ENCODE measurements at places on chromosomes 13 and 19.

- no peak for DNase-seq
Observed at GRCh38 chr13:113367771-113368170, 3.8 kb upstream of the GRTP1 start.

DNA sequence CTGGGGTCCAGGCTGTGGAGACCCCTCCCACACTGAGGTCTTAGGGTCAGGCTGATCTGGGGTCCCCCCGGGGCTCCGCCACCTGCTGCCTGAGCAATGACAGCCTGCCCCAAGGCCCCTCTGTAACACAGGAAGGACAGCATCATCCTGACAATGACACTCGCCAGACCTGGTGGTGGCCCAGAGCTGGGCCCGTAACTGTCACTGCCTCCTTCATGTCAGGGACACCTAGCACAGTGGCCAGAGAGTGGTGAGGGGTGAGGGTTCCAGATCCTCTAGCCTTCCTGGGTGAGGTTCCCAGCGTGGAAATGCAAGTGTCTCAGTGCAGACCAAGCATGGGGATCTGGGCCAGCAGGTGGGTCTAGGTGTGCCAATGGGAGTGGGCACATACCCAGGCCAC lies 27.8 kb downstream of the OPA3 start:
- no peak for DNase-seq

DNA sequence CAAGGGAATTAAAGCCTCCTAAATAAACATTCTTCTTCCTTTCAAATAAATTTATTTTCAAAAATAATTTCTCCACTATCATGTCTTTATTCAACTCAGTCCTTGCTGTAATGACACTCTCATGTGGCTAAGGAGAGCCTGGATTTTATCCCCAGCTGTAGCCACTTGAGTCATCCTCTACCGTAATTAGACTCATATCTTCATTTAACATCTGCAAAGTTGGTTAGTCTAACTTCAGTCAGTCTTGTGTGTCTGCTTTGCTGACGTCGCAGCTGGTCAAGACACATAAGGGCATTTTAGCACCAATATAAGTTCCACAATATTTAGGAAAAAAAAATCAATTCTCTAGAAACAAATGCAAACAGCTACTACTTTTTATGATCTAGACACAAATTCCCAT lies 776.4 kb upstream of the ATXN8OS start:
- no peak for DNase-seq

DNA sequence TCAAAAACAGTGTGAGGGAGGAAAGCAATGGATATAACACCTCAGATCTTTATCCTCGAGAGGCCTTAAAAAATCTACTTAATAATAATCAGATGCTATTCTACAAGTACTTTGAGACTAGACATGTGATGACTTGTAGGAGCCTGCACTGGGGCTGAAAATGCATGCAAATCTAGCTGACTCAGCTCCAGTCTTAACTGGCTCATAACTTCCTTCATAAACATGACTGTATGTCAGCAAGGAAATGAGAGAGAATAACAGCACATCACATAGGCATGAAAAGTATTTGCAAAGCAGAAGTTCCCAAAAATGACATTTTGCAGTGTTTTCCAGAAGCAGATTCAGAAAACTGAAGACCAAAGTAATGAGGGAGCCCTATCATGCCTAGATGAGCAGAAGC lies 38.1 kb downstream of the PSG5 start:
- no peak for DNase-seq

- DNase-seq, result peak; percentile 37
Observed at GRCh38 chr13:49444524-49445395, 686 bp downstream of the SETDB2 start.

- no peak for DNase-seq
Observed at GRCh38 chr19:1062387-1063029, 4.5 kb upstream of the ARHGAP45 start.

GRCh38 chr19:38172001-38172400 lies 52.0 kb downstream of the DPF1 start:
- no peak for DNase-seq

DNA sequence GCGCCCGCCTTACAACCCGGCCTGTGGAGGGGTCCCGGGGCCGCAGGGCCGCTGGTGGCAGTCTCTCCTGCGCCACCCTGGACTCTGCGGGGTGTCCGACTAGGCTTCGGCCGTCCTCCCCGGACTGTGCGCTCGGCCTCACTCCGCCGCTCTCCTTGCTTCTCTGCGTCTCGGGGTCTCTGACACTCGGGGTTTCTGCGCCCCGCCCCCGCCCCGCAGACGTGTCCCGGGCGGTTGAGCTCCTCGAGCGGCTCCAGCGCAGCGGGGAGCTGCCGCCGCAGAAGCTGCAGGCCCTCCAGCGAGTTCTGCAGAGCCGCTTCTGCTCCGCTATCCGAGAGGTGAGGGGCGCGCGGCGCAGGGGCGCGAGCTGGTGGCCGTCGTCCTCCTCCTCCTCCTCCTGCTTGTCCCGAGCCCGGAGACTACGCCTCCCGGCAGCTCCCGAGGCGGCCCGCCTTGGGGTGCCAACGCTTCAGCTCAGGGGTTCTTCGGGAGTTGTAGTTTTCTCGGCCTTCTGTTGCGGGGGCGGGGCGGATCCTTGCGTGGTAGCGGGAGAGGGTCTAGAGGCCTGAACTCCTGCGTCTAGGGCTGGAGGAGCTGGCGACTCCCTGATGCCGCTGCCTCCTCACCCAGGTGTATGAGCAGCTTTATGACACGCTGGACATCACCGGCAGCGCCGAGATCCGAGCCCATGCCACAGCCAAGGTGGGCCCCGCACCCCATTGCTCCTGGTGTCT lies 627 bp downstream of the LIN7B start:
- no peak for DNase-seq

DNA sequence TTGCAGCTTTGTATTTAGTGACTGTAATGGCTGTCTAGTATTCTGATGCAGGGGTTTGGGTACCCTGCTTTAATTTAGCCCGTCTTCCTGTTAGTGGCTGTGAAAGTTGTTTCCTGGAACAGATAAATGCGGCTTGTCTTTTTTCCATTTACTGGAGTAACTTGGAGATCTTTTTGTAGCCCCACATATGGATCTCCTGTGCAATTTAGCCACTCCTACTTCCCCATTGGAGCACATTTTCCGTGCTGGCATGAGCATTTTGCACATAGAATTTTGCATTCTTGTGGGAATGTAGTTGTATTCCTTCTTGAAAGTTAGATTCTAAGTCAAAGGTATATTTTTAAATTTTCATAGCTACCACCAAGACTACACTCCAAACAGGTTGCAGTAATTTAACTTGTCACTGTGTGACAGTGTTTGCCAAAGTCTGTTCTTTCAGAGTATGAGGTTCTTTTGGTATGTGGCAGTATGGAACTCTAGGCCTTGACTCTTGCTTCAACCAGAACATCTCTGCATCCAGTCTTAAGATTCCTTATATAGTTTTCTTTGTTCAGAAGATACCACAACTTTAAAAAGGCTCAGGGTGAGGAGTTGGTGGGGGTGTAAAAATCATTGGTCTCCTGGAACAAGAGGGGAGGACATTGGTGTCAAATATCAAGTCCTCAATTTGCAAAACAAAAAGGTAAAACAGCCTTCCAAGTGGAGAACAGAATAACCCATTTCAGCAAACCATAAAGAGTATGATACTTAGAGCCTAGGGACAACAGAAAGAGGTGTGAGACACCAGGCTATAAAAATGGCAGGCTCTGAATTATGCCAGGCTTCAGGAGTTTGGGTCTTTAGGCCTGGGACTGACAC lies 21.1 kb upstream of the CCDC97 start:
- DNase-seq, result no peak

GRCh38 chr19:34044021-34044420 lies 128.3 kb upstream of the LSM14A start:
- no peak for DNase-seq

DNA sequence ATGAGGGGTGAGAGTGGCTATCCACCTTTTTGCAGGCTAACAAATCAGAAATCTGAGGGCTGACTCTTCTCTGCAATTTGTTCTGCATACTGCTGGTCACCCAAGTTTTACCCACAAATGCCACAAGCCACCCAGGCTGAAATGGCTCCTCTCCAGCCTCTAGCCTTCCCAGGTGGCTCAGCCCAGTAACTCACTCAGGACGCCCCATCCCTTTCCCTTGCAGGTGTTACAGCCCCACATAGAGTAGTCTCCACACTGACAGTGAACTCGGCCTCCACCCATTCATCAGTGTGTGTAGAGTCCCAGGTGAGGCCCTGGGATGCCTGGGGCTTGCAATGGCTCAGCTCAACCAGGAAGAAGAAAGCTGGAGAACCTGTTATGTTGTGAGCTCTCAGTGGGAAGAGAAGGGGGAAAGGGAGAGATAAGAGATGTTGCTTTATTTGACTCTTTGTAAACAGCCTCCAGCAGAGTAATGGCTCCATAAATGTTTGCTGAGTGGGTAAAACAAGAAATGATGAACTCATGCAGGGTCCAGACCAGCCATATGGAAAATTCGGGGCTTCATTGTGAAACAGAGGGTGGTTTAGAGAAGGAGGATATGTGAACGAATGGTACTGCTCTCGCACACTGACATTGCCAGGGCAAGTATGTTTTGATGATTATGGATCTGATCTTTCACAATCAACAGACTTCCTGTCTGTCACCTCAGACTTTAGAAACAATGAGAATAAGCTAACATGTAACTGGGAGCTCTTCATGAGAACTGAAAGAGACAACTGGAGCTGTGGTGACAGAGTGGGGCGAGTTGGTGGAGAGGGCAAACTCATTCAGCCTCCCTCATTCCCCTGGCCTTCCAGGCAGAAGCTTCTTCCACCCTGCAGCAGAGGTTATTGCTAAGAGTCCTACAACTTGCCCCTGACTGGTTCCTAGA lies 74.2 kb upstream of the RFC3 start:
- no peak for DNase-seq

- DNase-seq, result no peak
Observed at GRCh38 chr13:52345048-52345447, 60.9 kb downstream of the THSD1 start.

DNA sequence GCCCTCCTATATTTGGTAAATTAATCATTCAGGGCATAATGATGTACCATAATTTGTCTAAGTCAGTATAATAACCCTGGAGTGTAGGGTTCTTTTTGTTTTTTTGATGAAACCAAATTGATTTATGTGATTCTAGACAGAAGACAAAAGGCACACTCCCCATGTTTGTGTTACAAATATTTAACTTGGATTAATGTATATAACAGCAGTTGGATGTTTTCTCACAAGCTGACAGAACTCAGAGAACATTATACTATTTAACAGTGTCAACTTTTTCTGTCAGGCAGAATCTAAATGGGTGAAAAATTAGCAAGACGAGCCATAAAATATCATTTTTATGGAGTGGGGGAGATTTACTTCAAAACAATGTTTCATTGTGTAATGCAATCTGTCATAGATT lies 15.2 kb downstream of the CBY2 start:
- no peak for DNase-seq

DNA sequence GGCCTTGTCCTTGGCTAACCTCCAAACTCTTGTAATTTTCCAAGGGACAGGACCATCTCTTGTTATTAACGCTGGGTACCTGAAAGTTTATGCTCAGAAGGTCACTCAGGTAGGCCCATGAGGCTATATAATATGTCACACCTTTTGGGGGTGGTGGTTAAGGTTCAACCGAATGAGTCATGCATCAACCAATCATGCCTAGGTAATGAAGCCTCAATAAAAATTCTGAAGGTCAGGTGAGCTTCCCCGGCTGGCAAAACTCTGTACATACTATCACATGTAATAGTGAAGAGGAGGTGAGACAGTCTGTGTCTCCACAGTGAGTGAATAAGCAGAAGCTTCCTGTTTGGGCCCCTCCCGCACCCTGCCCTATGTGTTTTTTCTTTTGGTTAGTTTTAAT lies 424.9 kb downstream of the PCDH17 start:
- no peak for DNase-seq

GRCh38 chr19:52967772-52968171 lies 5.1 kb upstream of the ZNF816 start:
- DNase-seq, result no peak

DNA sequence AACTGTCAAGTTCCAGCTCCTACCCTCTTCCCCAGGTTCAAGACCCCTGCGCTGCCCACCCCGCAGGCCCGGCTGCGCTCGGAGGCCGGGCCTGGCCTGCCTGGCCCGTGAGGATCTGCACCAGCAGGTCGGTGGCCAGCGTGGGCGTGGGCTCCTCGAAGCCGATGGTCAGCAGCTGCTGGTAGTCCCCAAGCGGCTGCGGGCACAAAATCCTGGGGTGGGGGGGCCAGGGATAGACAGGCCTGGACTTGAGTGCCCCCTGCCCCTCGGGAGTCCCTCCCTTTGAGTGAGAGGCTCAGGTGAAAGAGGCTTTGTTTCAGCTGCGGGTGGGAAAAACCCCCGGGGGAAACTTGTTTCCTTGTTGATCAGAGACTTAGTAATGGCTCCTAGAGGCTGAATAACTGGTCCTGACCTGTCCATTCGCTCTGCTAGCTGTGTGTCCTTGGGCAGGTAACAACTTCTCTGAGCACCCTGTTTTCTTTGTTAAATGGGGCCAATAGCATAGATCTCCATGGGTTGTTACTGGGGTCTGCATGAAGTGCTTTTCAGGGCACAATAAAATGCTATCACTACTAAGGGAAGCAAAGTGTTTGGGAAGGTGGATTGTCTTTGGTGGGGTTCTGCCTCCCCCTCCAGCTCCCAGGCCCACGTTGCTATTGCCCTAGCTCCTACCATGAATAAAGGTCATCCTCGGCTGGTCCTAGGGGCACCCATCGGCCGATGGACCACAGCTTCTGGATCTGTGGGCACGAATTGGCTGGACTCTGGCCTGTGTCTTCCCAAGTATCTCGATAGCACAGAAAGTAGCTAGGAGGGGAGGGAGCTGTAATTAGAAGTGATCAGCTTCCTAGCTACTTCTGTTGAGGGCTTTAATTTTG lies 3.5 kb downstream of the C19orf67 start:
- no peak for DNase-seq

GRCh38 chr13:104832231-104832630 lies 1703.2 kb downstream of the EFNB2 start:
- DNase-seq, result no peak

DNA sequence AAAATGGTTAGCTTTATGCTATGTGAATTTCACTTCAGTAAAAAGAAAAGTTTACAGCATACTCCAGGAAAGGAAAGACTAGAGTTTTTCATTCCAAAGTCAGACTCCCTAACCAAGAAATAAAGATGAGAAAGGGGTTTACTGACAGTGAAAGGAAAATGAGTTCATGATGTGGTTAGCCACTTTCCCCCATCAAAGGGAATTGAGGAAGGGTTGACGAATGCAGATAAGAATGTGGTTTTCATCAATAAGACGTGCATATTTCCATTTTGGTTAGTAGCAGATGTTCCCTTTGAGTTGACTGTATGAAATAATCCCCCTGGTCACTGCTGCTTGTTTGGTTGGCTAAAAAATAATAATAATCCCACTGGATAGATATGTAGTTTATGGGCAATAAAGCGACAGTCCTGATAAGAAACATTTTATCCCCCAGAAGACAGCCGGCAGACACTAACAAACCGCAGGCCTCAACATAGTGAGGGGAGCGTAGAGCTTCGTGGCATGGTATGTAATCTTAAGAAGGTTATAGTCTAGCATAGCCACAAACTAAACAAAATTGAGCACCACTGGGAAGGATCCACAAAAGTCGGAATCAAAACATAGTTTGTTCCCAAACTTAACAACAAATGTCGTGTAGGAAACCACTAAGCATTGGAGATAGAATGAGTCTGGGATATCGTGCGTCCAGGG lies 114.8 kb downstream of the COL4A2 start:
- DNase-seq, result no peak
